ENCODE measurements at places on chromosomes 7 and 10. TPM values are rescaled to one million over a fixed set of nuclear protein-coding genes. Genes with fewer than 3 reads are reported as not detected.
A peak's percentile ranks its signal among the peaks of the same experiment; 100 is the strongest.

GRCh38 chr10:11245510-11245909 is 227.8 kb downstream of the CELF2 start:
- no peak for DNase-seq

DNA sequence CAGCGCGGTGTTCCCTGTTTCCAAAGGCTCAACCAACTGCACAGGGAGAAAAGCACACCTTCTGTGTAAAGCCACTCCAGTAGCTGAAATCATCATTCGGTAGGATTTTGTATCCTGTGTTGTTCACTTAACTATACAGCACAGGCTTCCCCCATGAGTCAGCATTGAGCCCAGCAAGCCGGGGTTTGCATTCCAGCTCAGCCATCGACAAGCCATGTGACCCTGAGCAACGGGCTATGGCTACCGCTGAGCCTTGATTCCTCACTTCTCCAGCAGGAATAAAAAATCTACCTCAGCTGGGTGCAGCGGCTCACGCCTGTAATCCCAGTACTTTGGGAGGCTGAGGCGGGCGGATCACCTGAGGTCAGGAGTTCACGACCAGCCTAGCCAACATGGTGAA is 44.1 kb upstream of the ATP6V0A4 start:
- DNase-seq, result peak; percentile 71

GRCh38 chr10:11108356-11108755 is 90.7 kb downstream of the CELF2 start:
- no peak for DNase-seq

- DNase-seq, result no peak
These were observed 497.5 kb upstream of the ZMIZ1 start for GRCh38 chr10:78571286-78571685.

GRCh38 chr7:79461660-79462059 is 8.2 kb upstream of the MAGI2 start:
- DNase-seq, result peak; percentile 24

GRCh38 chr7:9835199-9835598 is 1138.5 kb upstream of the PHF14 start:
- DNase-seq, result no peak

DNA sequence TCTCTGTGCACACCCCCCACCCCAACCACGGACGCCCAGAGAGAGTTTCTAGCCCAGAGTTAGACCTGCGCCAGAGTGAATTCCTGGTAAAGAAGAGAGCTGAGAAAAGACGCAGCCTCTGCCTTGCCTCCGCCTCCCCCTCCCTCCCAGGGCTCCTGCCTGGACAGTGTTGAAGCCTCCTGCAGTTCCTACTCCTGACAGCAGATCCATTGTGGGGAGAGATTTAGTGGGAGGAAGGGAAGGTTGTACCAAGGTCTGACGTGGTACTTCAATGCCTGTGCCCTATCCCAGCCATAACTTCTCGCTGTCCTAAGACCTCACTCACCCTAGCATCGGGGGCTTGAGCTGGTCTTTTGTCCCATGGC is 952 bp downstream of the SRRM3 start:
- DNase-seq, result no peak

GRCh38 chr10:11756766-11757315 is 14.7 kb downstream of the ECHDC3 start:
- DNase-seq, result no peak

GRCh38 chr10:98265403-98266378 is 2.3 kb downstream of the LOXL4 start:
- DNase-seq, result no peak

DNA sequence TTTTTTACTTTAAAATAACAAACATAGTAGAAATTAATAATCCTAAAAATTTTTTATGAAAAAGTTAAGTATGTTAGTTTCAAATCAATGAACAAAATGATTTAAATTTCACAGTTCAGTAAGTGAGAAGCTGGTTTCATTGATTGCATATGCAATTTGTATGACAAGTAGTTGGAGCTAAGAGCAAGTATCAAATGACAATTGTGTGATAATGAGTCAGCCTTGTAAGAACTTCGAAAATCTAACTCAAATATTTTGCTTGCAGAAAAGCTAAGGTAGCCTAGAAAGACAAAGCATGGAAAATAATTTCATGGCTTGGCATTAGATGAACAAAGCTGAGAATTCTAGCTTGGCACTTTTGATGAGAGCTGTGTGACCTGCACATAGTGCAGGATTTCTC is 111.5 kb downstream of the HDAC9 start:
- no peak for DNase-seq

MMP21 gene
- total RNA-seq, result not detected

- no peak for DNase-seq
These were observed 50.1 kb upstream of the DRGX start for GRCh38 chr10:49446031-49446430.

DNA sequence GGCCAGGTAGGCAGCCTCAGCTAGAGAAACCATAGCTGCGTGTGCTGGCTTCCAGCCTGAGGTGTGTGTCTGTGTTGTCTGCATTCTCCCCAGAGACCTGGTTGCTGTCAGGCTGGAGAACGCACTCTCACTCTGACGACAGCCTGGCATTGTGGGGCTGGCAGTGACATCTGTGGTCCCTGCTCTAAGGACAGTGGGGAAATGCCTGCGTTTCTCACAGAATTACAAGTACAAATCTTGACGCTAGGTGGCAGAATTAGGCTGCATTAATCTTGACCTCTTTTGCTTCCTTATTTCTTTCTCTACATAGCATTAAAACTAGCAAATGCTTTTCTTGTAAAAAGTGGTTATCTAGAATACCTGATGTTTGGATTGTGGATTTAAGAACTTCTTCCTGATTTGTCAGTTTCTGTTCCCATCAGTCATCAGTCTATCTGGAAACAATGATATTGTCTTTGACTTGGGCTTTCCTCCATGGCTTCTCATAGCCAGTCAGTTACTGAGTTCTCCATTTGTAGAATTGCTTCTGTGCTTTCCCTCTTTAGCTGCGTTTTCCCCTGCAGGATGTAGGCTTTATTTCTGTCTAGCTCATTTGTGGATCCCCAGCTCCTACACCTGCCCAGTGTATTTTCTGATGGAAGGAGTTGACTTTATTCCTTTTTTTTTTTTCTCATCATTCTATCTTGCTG is 86.0 kb downstream of the FANK1 start:
- DNase-seq, result peak; percentile 86

GRCh38 chr10:89151857-89152256 is 55.3 kb downstream of the CH25H start:
- DNase-seq, result no peak

SLF2 gene
- total RNA-seq, result 8.9 TPM

SLC13A1 gene
- total RNA-seq, result not detected

GRCh38 chr10:25573316-25573715 is 360.7 kb upstream of the MYO3A start:
- no peak for DNase-seq

DNA sequence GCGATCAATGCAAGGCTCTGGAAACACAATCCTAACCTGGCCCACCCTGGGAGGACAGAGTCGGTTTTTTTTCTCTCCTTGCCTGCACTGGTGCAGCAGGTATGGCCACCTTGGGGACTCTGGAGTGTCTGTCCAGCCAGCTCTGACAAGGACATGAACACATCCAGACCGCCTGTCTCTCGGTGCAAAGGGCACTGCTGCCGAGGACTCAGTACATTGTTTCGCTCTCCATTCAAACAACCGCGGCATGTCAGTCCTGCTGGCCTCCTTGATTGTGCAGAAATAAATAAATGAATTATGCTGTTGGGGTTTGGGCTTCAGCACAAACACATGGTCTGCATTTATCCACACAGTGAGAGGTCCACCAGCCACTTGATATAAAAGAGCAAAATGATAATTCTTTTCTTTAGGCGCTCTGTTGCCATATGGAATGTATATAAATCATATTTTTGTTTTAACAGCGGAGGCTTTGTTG is 565.2 kb downstream of the KCNMA1 start:
- DNase-seq, result no peak

GRCh38 chr7:2886900-2887299 is 42.8 kb upstream of the GNA12 start:
- peak; percentile 77 for DNase-seq

DGKB gene
- total RNA-seq, result not detected

DNA sequence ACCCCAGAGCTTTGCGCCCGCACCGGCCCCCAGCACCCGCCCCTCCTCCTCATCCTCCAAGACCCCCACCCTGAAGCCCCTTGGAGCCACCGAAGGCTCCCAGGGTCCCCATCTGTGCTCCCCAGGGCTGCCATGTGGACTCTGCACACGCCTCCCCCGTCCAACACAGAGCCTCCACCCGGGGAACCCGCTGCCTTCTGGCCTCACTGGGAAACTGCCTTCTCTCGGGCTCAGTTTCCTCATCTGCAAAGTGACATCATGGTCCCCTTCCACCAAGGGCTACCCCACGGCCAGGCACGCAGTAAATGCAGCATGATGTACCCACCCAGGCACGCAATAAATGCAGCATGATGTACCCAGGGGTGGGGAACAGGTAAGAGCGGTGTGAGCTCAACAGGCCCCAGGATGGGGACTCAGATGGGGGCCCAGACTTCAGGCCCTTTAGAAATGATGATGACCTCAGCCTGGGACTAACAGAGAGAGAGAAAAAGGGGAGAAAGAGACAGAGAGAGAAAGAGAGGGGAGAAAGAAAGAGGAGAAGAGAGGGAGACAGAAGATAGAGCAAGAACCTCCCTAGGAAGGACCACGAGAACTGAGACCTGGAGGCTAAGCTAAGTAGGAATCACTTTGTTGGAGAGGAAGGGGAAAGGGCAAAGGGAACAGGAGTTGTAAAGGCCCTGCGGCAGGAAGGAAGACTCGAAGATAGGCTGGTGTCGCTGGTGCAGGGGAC is 2.5 kb upstream of the MICALL2 start:
- no peak for DNase-seq

GRCh38 chr7:106501605-106502580 is 159.1 kb downstream of the CCDC71L start:
- no peak for DNase-seq

DNA sequence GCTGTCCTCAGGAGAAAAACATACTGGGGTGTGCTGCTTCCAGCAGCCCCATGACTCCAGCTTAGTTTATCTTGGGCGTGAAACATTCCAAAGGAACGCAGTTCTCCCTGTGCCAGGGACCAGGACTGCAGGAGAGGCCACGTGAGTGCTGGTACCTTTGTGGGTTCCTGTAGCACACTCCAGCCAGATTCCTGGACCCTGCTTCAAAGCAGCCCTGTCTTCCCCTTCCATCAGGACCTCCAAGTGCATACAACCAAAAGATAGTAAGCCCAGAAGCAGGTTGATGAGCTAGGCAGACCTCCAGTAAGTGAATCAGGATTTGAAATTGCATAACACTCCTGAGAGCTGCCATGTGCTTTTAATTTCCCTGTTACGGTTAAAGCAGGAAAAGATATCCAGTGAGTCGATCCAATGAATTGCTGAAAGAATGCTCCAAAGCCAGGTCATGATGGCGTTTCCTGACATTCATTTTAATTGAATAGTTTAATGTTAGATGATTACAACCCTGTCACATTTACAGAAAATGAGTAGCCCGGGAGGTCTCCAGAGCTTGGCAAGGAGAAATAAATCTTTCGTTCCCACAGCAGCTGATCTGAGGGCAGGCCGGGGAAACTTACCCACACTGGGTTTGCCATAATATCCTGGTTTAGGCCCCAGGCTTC is 38.9 kb upstream of the CPXM2 start:
- DNase-seq, result no peak

DNA sequence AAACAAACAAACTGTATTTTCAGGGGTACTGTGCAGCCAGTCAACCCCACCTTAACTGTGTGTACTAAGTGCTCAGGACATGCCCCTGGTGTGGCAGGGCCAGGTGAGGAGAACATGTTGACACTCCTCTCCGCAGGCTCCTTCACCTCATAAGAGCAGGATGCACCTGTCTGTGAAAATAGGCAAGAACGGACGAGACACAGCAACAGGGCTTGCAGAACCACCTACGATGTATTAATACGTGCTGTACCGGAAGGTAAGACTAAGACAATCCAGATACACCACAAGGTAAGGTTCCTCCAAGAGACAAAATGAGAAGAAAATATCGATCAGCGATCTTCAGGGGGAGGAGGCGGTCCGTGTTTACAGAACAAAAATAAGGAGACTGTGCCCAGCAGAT is 65.8 kb upstream of the CAMK2B start:
- DNase-seq, result no peak

SEPTIN7 gene
- 413 TPM for total RNA-seq

- DNase-seq, result no peak
These were observed 20.7 kb downstream of the ZNF32 start for GRCh38 chr10:43627942-43628341.

- no peak for DNase-seq
These were observed 83.0 kb upstream of the KAT6B start for GRCh38 chr10:74743401-74743800.

- DNase-seq, result no peak
These were observed 696.3 kb upstream of the C7orf33 start for GRCh38 chr7:147894271-147894670.

GRCh38 chr7:73831584-73831833 is 713 bp downstream of the CLDN4 start:
- no peak for DNase-seq

DNA sequence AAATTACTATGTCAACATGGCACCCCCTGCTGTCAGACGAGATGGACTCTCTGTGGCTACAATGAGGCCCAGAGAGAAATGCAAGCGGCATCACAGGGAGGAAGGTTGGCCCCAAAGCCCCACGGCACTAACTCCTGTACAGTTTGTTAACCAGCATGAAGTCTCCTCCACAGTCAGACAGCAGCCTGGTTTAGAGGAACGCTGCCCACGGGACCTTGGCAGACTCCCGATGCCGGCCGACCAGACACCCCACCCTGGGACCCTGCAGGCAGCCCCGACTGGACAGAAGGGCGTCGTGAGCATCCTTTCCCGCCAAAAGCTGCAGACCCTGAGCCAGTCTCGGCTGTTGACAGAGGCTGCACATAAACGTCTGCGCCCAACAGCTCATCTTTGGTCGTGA is 158.8 kb downstream of the DIP2C start:
- DNase-seq, result no peak

GRCh38 chr7:3043544-3044371 is at the start of gene CARD11:
Gene CARD11, minus strand, starts transcription at chr7:3043867. Its CDS starts 85,361 bp downstream, at chr7:2958506.
- DNase-seq, result peak; percentile 30

DNA sequence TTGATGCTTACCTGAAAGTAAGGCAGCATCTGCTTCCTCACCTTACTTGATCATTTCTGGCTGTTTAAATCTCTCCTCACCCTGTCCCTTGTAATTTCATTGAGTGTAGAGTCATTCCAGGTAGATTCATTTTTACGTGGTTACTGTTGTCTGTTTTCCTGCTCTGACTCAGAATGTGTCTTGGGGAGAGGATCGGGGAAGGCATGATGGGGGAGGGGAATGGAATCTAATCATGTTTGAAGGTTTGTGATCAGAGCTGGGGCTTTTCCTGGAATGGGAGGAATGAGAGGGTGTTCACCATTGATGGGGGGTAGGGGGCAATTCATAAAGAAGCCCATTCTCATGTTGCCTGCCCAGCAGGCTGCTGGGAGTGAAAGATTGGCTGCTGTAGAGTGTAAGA is 18.7 kb downstream of the SEC24C start:
- DNase-seq, result no peak

- no peak for DNase-seq
These were observed 16.5 kb downstream of the MYH16 start for GRCh38 chr7:99289185-99289584.

DNA sequence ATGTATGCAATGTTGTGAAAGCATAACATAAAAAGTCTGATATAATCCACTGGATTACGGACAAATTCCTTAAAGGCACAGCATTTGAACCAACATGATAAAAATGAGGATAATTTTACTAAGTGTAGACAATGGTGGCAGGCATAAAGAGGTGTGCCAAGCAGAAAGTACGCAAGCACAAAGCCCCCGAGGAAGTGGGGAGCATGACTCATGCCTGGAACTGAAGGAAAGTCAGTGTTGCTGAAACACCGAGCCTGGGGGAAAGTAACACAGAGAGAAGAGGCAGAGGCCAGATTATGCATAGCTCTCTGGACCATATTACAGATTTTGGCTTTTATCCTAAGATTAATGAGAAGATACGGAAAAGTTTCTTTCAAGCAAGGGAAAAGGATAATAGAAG is 490.0 kb upstream of the PHF14 start:
- DNase-seq, result no peak

VIPR2 gene
- not detected for total RNA-seq

Data from Caki2 (cell line).